ENCODE measurements at places on chromosomes 13 and 19.

- no peak for DNase-seq
These were observed 32.8 kb upstream of the NDUFS7 start for GRCh38 chr19:1350867-1351266.

- no peak for DNase-seq
These were observed 62.3 kb downstream of the DOCK9 start for GRCh38 chr13:98915563-98915962.

DNA sequence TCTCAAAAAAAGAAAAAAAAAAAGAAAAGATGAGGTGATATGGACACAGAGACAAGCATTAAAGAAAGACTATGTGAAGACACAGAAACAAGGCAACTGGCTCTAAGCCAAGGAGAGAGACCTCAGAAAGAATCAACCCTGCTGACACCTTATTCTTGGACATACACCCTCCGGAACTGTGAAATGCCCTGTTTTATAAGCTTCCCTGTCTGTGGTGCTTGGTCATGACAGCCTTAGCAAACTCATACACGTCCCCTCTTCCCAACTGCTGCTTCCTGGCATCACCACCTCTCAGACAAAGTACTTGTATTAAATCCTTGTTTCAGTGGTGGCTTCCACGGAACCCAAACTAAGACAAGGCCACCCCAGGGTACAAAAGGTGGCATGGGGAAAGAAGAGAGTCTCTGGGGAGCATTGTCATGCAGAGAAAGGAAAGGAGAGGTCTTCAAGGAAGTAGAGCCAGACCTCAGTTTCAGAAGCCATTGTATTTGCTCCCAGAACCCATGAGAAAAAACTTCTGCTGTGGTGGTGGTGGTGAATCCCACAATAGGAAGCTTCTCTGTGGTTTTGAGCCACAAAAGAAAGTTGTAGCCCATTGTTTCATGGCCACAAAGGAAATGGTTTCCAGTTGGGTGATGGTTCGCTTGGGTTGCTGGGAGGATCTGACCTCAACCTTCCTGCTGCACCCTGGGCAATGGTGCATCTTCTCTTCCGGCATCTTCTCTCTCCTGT is 16.3 kb upstream of the TSPAN16 start:
- no peak for DNase-seq

GRCh38 chr13:96710166-96710862 is 284.0 kb downstream of the OXGR1 start:
- no peak for DNase-seq

DNA sequence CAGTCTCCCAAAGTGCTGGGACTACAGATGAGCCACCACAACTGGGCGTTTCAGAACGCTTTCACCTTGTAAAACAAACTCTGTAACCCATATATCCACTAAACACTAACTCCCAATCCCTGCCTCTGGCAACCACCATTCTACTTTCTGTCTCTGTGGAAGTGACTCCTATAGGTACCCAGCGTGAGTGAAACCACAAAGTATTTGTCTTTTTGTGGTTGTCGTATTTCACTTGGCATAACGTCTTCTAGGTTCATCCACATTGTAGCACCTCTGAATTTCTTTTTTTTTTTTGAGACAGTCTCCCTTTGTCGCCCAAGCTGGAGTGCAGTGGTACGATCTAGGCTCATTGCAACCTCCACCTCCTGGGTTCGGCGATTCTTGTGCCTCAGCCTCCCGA is 44.8 kb downstream of the BRD4 start:
- no peak for DNase-seq

DNA sequence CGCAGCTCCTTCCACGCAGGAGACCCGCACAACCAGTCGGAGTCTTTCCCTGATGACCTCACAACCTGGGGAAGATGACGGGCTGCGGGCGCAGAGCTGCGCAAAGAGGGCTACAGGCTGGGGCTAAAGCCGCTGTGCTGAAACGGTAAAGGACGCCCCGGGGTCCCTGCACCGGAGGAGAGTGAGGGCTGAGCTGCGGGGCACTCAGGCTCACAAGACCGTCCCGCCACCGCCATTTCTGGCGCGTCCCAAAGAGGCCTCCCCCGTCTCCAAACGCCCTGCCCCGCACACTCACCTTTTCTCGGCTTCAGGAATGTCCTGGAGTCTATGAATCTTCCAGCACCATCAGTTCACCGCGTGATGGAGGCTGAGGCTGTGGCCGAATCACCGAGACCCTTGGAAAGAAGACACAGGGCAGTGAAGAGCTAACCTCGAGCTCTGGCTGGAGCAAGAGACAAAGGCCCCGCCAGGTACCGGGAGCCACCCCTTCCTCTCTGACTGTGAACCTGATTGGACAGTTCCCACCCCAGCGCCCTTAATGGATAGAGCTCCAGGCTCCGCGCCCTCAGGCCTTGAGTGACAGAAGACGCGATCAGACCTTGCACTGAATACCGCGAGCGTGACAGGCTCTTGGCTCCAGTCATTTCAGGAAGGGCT is 41.8 kb upstream of the ZNF429 start:
- no peak for DNase-seq

- DNase-seq = no peak
These were observed 1362.1 kb upstream of the ATXN8OS start for GRCh38 chr13:68745502-68745901.

- DNase-seq = no peak
These were observed 2.9 kb downstream of the CEBPG start for GRCh38 chr19:33376423-33376822.

- no peak for DNase-seq
These were observed 87.8 kb downstream of the ANKRD10 start for GRCh38 chr13:110826861-110827672.

- no peak for DNase-seq
These were observed 22.3 kb downstream of the CDC16 start for GRCh38 chr13:114257014-114257413.

DNA sequence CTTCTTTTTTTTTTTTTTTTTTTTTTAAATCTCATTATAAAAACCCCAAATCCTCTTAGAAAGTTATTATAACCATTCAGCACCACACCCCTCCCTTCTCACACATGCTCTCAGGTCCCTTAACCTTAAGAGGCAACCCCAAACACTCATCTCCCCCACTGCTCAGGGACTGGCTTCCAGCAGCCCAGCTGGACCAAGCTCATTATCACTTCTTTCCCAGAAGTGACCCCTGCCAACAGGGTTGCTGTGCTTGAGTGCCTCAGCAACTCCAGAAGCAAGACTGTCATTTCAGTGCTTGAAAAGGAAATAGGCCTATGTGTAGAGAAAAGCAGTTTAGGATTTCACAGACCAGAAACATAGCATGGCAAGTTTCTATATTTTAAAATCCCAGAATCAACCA is 84.3 kb downstream of the SLAIN1 start:
- DNase-seq = no peak

DNA sequence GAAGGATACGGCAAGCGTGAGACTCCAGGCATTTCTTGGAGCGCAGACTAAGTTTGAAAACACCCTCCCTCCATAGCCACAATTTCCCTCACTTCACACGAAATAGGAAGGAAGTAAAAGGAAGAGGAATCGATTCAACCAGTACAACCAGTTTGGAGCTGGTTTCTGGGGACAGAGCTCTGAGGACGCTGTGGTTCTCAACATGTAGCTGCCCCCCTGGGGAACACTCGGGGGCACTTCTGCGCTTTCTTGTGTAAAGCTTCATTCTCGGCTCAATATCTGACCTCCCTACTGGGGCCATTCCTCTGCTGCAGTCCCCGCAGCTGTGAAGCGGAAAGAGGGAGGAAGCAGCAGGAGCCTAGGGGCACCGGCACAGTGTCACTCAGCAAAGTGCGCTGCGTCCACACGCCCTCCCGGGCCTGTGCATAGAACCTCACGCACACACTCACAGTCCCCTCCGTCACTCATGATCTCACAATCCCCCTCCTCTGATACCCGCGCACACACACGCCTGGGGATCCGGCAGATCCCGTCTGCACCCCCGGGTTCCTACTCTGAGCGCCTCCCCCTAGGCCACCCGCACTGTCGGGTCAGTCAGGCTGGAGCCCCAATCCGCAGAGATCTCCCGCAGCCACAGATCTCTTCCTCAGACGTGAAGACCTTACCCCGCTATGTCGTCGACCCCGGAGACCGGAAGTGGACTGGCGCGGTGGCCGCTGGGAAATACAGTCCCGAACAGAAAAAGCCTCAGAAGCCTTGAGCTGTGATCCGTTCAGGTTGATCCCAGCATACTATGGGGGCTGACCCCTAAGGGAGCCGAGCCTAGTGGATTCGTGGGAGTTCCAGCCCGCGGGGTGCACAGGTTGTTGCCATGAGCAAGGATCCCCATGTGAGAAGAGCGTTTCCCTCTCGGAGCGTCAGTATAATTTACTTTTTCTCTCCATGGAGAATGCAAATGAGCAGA is at the start of gene ZNF780A:
TSS of gene ZNF780A (minus strand) at position 703 of the 964 bp plus-strand sequence. CDS start 6,190 bp downstream, outside the sequence.
- peak; percentile 61 for DNase-seq

GRCh38 chr13:52779103-52779502 is 39.5 kb upstream of the CNMD start:
- DNase-seq = no peak

GRCh38 chr19:53782698-53783097 is 41.4 kb downstream of the NLRP12 start:
- no peak for DNase-seq

DNA sequence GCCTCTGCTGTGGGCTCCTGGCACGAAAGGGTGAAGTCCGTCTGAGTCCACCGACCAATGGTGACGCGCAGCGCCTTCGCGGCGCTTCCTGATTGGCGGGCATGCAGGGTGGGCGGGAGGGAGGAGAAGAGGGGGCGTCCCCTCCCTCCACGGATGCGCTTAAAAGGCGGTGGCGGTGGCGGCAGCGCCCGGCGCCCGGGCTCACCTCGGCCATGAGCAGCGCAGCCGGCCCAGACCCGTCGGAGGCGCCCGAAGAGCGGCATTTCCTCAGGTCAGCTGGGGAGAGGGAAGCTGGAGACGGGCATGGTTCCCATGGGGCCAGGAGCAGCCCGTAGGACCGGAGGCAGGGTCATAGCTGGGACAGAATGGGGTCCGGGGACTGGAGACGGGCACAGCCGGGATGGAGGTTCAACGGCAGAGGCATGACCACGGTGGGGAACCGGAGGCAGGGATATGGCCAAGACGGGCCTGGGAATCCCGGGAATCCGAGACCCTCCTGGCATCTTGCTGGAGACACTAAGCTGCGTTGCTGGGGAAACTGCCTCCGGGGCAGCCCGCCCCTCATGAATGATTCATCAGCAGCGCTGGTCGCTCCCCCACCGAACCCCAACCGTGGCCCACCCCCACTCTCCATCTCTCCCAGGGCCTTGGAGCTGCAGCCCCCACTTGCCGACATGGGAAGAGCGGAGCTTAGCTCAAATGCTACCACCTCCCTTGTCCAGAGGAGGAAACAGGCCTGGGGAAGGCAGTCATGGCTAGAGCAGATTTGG is at the start of gene YJEFN3:
TSS of gene YJEFN3 (plus strand) at position 191 of the 770 bp plus-strand sequence. CDS start at position 213, 22 bp downstream.
- DNase-seq = no peak

DNA sequence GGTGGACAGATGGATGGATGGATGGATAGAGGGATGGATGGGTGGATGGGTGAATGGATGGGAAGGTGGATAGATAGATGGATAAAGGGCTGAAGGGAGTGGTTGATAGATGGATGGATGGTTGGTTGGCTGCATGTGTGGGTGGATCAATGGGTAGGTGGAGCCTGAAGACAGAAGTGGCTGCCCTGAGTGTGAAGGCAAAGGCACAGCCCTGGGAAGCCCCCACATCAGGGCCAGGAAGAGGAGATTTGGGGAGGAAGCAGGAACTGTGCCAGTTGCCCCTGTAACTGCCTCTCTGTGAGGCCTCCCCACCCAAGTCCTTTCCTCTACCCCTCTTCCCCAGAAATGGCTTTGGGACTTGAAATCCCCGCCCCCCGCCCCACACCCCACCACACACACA is 43.4 kb upstream of the NFIC start:
- DNase-seq = no peak

- DNase-seq = no peak
These were observed 58.3 kb downstream of the CACNA1A start for GRCh38 chr19:13447978-13448377.

DNA sequence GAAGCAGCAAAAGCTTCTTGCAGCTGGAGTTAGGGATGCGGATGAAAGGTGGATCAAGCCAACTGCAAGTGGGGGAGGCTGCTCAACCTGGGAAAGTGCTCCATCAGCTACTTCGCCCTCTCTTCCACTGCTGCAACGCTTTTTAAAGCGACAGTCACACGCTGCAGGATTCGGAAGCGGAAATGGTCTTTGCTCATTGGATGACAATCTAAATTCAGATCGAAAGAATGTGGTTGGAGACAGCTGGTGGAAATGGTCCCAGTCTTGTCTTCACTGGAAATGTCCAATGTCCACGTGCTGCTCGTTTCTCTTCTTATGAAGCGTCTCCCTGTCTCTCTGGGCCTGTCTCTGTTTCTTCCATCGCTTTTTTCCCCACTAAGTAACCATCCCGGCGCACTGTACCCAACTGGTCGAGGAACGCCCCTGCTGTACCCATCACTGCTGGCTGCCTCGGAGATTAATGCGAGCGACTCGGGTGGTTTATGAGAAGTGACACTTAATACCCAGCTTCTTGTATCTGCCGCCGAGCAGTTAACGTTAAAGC is 2.1 kb upstream of the FGF9 start:
- DNase-seq = no peak

- no peak for DNase-seq
These were observed 21.5 kb downstream of the SH3GL1 start for GRCh38 chr19:4378886-4379285.

DNA sequence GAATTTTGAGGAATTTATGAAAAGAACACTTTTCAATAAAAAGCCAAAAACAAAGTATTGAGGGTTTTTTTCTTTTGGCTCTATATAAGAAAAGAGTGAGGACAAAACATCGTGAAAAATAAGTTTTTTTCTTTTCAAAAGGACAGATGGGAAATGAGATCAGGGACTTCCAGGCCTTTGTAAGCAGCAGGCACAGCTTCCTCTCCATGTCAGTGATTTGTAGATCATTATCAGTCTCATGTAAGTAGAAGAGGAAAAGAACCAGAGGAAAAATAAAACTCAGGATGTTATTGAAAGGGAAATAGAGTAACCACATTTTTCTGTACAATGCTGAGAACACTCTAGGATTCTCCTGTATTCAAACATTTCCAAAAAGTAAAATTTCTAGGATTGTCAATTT is 29.9 kb downstream of the DOCK9 start:
- no peak for DNase-seq

DNA sequence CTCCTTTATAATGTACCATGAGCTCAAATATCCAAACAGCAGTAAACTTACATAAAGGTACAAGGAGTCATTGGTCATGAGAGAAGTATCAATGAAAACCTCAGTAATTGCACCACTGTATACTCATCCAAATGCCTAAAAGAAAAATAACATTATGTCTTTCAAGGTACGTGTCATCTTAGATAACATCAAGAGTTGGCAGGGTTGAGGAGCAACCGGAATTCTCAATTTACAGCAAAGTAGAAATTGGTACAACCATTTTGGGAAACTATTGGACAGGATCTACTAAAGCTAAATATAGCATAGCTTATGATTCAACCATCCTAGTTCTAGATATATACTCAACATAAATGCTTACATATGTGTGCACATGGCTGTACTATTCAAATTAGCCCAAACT is 502.8 kb downstream of the GPC6 start:
- DNase-seq = no peak

DNA sequence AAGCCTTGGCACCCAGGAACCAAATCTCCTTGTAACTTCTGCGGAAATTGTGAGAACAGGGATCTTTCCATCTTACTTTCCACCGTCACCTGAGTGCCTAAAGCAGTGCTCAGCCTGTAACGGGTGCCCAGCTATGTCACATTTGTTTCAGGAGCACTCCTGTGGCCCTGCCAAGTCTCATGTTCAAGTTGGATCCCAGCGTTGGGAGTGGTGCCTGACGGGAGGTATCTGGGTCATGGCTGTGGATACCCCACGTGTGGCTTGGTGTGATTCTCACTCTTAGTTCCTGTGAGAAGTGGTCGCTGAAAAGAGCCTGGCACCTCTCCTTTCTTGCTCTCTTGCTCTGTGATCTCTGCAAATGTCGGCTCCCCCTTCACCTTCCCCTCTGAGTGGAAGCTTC is 114.9 kb downstream of the UQCRFS1 start:
- DNase-seq = no peak

- DNase-seq = peak; percentile 41
These were observed 524 bp downstream of the NAA16 start for GRCh38 chr13:41311406-41312175.
